ENCODE measurements at places on chromosomes 5 and 9.

- DNase-seq = peak; percentile 11
Measured at GRCh38 chr5:75885849-75886596, 168.8 kb upstream of the POC5 start.

GRCh38 chr9:133906218-133906617 lies 85.9 kb downstream of the VAV2 start:
- no peak for DNase-seq

DNA sequence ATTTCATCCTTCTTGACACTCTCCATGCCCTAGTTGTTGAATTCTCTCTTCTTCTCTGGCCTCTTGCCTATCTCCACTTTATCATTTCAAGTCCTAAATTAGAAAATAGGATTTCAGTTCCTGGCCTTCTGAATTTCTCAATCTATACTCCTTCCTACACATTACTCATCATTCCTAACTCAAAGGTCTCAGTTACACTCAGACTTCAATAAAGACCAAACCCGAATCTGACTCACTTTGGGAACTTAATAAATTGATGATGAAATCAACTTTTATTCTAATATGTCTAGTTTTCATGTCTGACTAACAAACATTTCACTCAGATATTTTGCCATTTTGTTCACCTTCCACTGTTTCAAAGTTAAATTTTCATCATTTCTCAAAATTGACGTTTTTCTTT lies 113.6 kb upstream of the TSLP start:
- DNase-seq = peak; percentile 22

- DNase-seq = peak; percentile 30
Measured at GRCh38 chr5:112183103-112183711, 235.9 kb downstream of the EPB41L4A start.

- DNase-seq = no peak
Measured at GRCh38 chr5:158809310-158809850, 290.3 kb downstream of the EBF1 start.

- peak; percentile 71 for DNase-seq
Measured at GRCh38 chr5:56751572-56752313, 63.6 kb upstream of the MAP3K1 start.

- DNase-seq = no peak
Measured at GRCh38 chr9:69627281-69627680, 44.9 kb downstream of the APBA1 start.

DNA sequence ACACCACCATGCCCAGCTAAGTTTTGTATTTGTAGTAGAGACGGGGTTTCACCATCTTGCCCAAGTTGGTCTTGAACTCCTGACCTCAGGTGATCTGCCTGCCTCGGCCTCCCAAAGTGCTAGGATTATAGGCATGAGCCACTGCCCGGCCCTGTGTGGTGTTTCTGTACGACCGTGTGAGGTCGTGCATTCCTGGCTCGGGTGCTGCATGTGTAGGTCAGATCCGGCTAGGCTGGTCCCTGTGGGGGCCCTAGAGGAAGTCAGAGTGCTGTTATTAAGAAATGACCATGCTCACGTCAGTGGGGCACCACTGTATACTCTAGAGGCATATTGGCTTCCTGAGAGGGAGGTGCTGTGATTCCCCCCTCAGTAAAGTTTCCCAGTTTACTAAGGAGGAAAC lies 13.7 kb downstream of the WNK2 start:
- no peak for DNase-seq

GRCh38 chr5:114056185-114056538 lies 305.7 kb upstream of the KCNN2 start:
- DNase-seq = no peak

DNA sequence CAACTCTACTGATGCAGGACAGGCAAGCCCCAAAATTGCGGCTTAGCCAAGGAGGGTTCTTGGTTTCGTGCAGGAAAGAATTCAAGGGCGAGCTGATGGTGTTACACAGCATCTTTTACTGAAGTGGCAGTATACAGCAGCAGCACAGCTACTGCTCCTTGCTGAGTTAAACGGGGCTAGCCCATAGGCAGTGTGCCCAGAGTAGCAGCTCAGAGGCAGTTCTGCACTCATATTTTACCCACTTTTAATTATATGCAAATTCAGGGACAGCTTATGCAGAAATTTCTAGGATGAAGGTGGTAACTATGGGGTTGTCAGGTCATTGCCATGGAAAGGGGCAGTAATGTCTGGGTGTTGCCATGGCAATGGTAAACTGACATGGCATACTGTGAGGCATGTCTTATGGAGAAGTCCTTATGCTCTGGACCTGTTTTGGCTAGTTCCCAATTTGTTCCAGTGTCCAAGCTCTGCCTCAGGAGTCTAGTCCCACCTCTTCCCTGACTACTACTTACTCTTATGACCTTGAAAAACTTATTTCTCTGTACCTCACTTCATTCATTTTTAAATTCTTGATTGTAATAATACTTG lies 2.0 kb upstream of the SPINK9 start:
- DNase-seq = no peak

DNA sequence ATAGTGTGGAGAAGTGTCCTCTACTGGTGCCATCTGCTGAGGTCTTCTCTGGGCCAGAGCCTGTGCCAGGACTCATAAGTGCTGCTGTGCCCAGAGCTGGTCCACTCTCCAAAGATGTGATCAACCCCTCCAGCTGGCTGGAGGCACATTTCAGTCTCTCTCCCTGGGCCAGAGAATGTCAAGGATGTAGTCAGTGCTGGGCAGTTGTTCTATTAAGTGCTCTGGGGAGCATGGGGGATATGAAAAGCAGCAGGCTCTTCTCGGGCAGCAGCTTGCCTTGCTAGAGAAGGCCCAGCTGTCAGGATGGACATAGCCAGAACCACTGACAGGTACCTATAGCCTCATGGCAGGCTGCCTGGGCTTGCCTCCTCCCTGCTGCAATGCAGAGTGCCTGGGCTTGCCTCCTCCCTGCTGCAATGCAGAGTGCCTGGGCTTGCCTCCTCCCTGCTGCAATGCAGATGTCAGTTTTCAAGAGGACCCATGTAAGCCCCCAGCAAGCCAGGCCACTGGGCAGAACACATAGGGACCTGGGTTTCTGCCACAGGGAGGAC lies 157.2 kb upstream of the PANK3 start:
- no peak for DNase-seq

GRCh38 chr9:34437006-34437925 lies 21.1 kb downstream of the FAM219A start:
- DNase-seq = peak; percentile 60

DNA sequence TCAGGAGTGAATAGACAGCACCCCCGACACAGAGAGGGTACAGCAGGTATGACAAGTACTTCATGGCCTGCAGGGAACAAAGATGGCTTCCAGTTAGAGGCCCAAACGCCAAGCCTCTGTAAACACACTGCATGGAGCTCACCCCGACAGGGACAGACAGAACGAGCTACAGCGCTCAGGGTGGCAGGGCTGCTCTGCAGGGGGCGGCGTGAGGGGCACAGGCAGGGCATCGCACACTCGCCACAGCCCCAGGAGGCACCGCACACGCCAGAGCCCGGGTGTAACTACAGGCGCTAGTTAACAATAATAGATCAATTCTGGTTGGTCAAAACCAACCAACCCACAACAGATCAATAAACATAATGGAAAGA lies 21.1 kb downstream of the CLPTM1L start:
- DNase-seq = no peak

- DNase-seq = peak; percentile 67
Measured at GRCh38 chr5:159097784-159098602, 1.7 kb downstream of the EBF1 start.

DNA sequence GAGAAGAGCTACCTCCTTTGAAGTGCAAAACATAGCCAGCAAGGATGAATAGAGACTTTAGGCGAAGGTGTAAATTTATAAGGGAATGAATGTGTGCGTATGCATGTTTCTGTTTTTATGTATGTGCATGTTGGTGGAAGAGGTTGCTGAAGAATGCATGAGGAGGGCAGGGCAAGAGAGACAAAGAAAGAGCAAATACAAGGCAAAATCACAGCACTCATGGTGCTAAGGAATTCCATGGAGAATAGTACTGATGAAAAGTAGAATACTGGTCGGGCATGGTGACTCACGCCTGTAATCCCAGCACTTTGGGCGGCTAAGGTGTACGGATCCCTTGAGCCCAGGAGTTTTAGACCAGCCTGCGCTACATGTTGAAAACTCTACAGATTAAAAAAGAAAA lies 762.1 kb upstream of the PTPRD start:
- no peak for DNase-seq

- DNase-seq = no peak
Measured at GRCh38 chr9:92635760-92636159, 34.2 kb downstream of the IPPK start.

- no peak for DNase-seq
Measured at GRCh38 chr9:94677929-94678328, 38.6 kb upstream of the FBP1 start.

DNA sequence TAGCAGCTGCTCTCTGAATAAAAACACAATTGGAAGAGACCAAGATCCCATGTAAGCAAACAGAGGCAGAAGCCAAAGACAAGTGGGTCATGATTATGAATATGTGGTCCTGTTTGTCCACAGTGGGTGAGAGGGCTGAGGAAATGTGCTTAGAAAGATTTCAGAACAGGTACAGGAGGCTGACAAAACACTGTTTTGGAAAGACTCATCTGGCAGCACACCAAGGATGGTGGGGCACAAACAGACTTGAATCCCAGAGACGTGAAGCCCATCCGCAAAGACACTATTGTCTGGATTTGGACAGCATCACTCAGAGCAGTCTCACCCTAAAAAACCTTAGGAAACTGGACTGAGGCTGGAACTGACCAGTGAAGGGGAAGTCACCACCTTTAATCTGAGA lies 85.0 kb downstream of the ADRB2 start:
- no peak for DNase-seq

DNA sequence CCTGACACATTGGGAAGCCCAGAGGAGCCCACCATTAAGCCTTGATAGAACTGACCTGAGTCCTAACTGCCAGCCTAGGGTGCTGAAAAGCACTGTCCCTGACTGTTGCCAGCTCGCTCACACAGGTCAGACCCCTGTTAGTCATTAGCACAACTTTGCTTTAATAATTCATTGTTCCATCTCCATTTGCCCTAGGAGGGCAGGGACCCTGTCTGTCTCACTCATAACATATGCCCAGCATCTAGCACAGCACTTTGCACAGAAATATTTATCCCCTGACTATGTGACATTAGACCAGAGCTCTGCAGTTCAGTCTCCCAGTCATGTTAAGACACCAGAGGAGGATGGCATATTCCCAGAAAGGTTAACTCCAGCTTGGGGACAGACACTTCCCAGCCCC lies 61.8 kb upstream of the STXBP1 start:
- DNase-seq = no peak

- DNase-seq = no peak
Measured at GRCh38 chr5:177469750-177470525, 3.5 kb downstream of the DBN1 start.

DNA sequence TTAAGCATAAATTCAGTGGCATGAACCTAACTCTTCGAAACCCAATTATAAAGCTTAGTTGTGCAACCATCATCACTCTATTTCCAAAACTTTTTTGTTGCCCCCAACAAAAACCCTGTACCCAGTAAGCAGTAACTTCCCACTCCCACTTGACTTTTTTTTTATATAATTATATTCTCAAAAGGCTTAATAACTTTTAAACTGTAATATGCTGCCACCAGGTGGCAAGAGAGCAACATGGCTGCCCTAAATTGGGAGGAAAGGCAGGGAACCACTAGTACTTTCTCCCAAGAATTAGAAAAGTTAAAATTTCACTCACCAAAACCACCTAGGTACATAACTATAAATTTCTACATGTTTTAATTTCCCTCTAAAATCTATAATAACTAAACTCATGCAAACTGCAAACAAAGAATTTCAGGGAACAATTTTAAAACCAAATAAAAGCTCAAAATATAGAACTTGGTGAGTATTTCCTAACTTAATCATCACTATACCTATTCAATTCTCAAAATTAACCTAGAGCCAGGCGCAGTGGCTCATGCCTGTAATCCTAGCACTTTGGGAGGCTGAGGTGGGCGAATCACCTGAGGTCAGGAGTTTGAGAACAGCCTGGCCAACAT lies 50.2 kb upstream of the RNF38 start:
- DNase-seq = peak; percentile 60

DNA sequence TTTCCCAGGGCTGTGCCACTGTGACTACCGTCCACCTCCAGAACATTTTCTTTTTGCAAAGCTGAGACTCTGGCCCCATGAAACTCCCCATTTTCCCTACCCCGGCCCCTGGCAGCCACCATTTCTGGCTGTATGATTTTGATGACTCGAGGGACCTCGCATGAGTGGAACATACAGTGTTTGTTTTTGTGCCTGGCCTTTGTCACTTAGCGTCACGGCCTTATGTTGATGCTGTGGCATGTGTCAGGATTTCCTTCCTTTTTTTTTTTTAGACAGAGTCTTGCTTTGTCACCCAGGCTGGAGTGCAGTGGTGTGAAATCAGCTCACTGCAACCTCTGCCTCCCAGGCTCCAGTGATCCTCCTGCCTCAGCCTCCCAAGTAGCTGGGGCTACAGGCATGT lies 42.7 kb downstream of the ASS1 start:
- no peak for DNase-seq

GRCh38 chr5:124162767-124163532 lies 583.5 kb downstream of the ZNF608 start:
- DNase-seq = peak; percentile 25

- DNase-seq = peak; percentile 54
Measured at GRCh38 chr5:76867827-76868693, 18.2 kb downstream of the S100Z start.

GRCh38 chr5:8028243-8028642 lies 159.3 kb downstream of the MTRR start:
- no peak for DNase-seq

DNA sequence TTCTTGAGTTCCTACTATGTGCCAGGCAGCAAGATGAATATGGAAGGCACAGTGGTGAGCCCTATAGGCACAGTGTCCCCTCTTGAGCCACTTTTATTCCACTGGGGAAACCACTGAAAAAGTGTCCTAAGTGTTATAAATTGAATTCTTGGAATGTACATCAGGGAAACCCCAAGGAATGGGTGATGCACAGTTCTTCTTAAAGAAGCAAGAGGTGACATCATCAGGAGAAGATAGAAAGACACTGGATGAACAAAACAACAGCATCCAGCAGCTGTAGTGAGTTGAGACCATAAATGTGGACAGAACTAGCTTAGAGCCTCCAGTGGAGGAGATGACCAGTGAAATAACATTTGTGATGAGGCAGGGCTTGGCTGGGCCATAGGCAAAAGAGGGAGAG lies 199.2 kb upstream of the ANKRD55 start:
- DNase-seq = peak; percentile 45

- DNase-seq = peak; percentile 82
Measured at GRCh38 chr9:129703667-129704355, 38.4 kb downstream of the PRRX2 start.

DNA sequence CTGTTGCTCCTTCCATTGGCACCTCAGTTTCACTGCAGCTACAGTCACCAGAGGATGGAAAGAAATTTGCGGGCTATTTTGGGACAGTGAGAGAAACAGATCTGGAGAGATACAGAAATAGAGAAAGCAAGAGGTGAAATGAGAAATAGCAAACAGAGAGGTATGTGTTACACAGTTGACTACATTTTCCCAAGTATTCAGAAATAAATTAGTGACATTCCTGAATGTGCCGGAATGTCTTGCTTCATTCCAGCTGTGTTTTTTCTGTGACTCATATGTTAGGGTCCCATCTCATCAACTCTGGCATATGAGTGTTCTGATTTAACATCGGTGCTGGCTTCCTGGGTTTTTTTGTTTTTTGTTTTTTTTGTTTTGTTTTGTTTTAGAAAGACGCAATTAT lies 63.8 kb upstream of the ZNF462 start:
- DNase-seq = peak; percentile 96
